ENCODE measurements at places on chromosomes 4 and X.

- DNase-seq, result no peak
These were observed 11.3 kb upstream of the ATP1B4 start for GRCh38 chrX:120350450-120351138.

DNA sequence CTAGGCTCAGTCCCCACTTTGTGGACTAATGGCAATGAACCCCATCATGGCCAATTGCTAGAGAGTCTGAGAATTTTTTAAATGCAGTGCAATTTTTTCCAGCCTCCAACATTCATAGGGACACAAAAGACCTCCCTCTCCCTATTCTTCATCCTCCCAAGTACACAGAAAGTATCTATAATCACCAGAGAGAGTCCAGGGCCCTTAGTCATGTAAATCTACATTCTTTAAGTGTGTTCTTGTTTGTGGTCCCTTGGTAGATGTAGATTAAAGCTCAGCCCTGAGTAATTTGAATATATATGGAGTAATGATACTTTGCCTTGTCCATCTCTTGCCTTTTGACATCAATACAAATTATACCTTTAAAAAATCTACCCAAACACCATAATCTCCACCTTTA, 51.3 kb upstream of the ATXN3L start:
- DNase-seq, result no peak

DNA sequence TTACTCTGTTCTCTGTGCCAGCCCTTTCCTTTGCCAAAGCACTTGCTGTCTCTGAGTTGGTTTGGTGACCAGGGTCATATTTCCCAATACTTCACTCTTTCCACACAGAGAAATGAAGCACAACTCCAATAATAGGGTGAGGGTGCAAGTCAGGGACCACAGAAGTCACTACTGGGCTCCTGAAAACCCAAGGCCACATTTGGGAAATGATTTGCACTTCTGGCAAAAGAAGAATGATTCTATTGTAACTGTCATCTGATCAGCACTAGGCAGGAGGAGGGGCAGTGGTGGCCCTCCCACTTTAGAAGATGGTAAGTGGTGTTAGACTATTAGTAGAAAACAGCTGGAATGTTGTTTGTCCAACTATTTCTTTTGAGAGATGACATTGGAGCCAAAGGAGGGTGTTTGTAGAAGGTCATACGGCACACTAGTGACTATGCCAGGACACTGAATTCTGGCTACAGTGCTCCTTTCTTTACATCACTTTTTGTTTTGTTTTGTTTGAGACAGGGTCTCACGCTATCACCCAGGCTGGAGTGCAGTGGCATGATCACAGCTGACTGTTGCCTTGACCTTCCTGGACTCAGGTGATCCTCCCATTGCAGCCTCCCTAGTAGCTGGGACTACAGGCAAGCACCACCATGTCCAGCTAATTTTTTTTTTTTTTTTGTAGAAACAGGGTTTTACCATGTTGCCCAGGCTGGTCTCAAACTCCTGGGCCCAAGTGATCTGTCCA, 10.8 kb upstream of the HADH start:
- DNase-seq, result no peak

- no peak for DNase-seq
These were observed 110.2 kb downstream of the CPZ start for GRCh38 chr4:8702516-8703400.

- no peak for DNase-seq
These were observed 45.1 kb downstream of the STX18 start for GRCh38 chr4:4496592-4497372.

DNA sequence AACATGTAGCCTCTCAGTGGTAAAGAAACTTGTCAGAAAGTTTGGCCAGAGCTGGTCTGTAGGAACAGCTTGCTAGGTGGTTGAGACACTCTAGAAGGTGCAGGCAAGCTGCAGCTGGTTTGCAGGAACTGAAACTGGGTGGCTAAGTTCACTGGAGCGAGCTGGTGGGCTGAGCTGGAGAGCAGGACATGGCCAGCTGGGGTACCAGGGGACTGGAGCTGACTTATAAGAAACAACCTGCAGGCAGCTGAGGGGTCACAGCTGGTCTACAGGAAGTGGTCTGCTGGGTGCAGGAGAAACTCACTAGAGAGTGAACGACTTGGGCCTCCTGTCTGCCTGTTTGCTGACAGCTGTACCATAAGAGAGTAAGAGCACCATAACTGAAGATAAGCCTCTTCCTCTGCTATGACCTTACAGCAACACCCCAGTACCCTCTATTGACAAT, 157.1 kb upstream of the LNX1 start:
- no peak for DNase-seq

All from activated CD4-positive, alpha-beta T cell treated with anti-CD3 and anti-CD28 coated beads for 1 hour (primary cell).